Omental fat pad (tissue), 4 donors: ENCODE measurements at places on chromosomes 3 and 15. TPM values are rescaled to one million over a fixed set of nuclear protein-coding genes. Genes with fewer than 3 reads are reported as not detected.

Gene RASGRP1
- 1.8 TPM for total RNA-seq

Gene PLA2G4E
- total RNA-seq: not detected

Gene ANP32A
- 60.4 TPM for total RNA-seq

Gene ALDH1A2
- 172 TPM for total RNA-seq

Gene SPESP1
- 4.1 TPM for total RNA-seq

Gene TRH
- total RNA-seq: not detected

- no peak for DNase-seq
These were observed 19.1 kb upstream of the EIF1B start for GRCh38 chr3:40290396-40290795.

DNA sequence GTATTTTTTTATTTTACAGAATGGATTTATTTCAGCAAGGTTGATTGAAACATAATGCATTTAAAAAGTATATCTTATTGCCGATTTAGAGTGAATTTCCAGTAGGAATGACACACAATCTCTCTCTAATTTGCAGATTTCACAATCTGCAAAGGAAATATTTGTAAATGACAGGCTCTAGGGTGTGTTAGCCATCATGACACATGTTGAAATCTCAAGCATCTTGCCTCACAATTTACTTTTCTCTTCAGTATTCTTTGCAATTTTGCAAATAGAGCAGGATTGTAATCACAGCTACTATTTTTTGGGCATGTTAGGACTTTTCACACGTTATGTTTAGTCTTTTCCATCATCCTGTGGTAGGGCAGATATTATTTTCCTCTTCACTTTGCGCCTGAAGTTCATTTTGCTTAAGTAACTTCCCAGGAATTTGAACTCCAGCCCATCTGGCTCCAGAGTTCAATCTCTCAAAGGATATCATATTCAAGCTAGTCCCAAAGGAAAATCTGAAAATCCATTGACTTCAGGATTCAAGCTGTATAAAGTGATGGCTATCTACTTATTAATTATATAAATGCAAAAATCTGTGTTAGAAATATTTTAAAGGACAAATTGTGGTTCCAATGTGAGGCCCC, 55.4 kb downstream of the ATP13A4 start:
- no peak for DNase-seq

GRCh38 chr3:55484801-55485791, 2.0 kb downstream of the WNT5A start:
- DNase-seq: no peak

DNA sequence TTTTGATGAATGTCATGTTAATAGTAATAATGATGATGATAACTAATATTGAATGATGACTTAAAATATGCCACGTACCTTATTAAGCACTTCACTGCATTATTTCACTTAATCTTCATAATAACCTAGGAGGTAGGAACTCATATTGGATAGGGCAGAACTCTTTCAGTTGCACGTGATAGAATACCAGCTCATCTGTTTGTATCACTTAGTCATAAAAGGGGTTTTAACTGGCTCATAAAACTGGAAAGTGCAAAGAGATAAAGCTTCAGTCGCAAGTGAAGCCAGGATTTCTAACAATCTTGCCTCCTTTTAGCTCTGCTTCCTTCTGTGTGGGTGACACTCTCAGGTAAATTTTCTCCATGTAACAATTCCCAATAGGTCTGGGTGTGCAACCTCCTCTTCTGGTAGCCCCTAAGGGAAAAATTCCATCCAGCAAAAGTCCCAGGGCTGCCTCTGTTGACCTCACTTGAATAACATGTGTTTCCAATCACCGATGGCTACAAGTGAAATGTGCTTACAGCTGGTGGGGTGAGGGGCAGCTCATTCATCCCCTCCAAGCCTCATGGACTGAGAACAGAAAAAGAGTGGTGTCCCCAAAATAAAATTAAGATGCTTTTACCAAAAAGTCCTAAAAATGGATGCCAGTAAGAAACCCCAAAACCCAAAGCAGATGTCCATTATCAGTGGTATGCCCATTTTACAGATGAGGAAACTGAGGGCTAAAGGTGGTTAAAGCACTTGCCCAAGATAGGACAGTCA, 9.3 kb downstream of the GXYLT2 start:
- DNase-seq: no peak

DNA sequence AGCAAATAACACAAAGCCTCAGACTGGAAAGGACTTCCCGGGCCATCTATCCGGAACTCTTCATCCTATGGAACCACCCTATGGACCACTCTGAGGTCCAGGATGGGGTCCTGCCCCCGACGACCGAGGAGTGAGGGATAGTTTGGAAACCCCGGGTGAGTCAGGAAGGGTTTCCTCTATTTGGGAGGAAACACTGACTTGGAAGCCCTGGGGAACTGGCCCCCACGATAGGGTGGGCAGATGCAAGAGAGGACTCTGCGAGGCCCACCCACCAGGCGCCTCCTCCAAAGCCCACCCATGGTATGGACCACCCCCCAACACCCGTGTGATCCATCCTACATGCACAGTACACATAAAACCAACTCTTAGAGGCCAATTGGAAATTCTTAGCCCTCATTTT, 69.4 kb downstream of the CPN2 start:
- DNase-seq: peak; percentile 7
